NCI-H2029 treated with DMSO at 0.1 percent for 48 hours (cell line): ENCODE measurements at places on chromosomes 7 and 10.
A peak's percentile ranks its signal among the peaks of the same experiment; 100 is the strongest.

- no peak for DNase-seq
These were observed 143.0 kb downstream of the STK31 start for GRCh38 chr7:23852988-23853387.

- no peak for DNase-seq
These were observed 9.2 kb downstream of the AQP1 start for GRCh38 chr7:30920584-30921539.

DNA sequence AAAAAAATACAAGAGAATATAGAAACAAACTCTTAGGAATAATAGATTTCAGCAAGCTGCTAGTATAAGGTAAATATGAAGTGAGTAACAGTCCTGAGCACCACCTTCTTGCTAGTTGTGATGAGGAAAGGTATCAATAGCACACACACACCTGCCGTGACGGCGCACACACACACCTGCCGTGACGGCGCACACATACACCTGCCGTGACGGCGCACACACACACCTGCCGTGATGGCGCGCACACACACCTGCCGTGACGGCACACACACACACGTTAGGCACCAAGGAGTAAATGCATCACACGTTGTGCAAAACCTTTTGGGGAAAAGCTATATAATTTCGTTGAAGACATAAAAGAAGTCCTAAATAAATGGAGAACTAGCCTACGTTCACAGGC, 4.7 kb upstream of the JAKMIP3 start:
- no peak for DNase-seq

- no peak for DNase-seq
These were observed 35.6 kb upstream of the ATP6V0A4 start for GRCh38 chr7:138833596-138833995.

- DNase-seq, result no peak
These were observed 25.9 kb downstream of the ST8SIA6 start for GRCh38 chr10:17428351-17429097.

- no peak for DNase-seq
These were observed 831 bp upstream of the PFKP start for GRCh38 chr10:3066317-3067117.

GRCh38 chr10:116477986-116478664, 50.5 kb downstream of the PNLIPRP3 start:
- no peak for DNase-seq

GRCh38 chr7:108503112-108504026, 22.6 kb downstream of the PNPLA8 start:
- no peak for DNase-seq

- DNase-seq, result peak; percentile 29
These were observed 66.7 kb downstream of the HHEX start for GRCh38 chr10:92756201-92757065.

- DNase-seq, result no peak
These were observed 31.6 kb downstream of the NCAPG2 start for GRCh38 chr7:158672975-158673374.

DNA sequence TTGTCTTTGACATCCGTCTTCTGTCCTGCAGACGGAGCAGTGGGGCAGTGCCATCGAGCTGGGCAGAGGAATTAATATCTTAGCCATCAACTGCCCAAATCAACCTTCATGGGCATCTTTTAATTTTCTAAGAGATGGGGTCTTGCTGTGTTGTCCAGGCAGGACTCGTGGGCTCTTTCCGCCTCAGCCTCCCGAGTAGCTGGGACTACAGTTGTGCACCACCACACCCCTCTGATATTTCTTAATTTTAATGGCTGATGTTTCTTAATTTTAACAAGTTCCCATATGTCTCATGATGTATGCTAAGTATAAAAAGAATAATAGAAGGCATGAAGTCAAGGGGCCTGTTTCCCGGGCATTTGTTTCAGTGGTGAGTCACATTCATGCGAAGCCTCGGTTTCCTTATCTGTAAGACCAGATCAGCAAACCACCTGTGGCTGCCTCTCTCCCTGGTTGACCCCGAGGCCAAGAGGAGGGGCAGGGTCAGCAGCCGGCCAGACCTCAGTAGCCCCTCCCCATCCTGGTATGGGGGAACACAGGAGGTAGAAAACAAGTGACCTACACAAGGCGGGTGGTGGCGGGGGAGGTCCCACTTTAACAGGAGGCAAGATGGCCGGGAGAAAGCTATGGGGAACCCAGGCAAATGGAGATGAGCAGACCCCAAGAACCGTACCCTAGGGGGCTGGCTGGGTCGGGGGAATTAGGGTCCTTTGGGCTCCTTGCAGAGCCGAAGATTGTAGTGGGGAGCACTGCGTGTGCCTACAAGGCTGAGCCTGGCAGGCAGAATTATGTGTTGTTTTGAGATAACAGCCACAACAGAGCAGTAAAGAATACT, 85.5 kb downstream of the CUX1 start:
- DNase-seq, result no peak

GRCh38 chr10:34191406-34191805, 623.7 kb downstream of the PARD3 start:
- no peak for DNase-seq

- DNase-seq, result peak; percentile 29
These were observed 1.6 kb downstream of the COMTD1 start for GRCh38 chr10:75234017-75234682.

- DNase-seq, result no peak
These were observed 1.0 kb downstream of the INMT start for GRCh38 chr7:30752979-30753378.

- DNase-seq, result no peak
These were observed 673.7 kb downstream of the SUGCT start for GRCh38 chr7:40808378-40808942.

DNA sequence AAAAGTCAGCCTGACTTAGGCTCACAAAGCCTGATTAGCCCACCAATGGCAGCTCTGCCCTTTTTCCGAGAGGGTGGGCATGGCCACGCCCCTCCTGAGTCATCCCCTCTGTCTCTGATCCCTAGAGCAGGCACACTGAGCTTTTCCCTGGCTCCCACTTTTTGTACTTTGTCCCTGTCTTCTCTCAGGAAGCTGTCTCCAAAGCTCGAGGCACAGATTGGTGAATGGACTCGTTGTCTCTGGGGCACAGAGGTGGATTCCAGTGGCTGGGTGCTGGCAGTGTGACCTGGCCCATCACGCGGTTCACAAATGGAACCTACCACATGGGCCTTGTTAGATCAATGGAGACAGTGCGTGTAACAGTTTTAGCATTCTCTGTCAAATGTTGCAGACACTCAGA, 313.5 kb downstream of the WDR37 start:
- no peak for DNase-seq

DNA sequence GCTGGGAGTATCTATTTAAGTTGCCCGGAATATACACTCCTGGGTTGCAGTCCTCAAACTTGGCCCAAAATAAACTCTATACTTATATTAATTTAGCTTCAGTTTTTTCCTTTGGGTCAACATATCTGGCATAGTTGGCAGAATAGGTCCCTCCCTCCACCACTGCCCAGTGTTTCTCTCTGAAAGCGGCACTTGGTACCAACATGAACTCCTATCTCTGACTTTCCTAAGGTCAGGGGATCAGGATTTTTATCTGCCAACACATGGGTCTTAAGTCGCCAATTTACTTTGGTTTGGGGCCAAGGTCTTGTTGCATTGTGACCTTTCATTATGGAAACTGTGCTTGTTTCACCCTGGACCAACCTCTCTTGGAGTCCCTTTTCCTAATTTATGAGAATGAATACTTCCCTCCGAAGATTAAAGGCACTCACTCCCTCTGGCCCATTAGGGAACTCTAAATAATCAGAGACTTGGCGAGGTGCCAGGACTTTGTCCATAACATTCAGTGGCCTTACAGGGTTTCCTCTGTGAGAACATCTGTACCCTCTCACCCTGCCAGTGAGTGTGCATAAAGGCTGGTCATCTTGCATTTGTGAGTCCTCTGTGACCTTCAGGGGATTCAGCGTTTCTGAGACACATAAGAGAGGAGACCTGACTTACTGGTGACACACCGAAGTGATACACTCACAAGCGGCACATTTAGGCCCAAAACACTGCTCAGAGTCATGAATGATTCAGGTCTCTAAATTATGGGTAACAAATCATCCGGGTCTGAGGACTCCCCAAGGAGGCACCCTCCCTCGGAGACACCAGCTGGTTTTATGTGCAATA, 19.7 kb upstream of the FKBP9 start:
- no peak for DNase-seq

- DNase-seq, result no peak
These were observed 128.0 kb downstream of the HGF start for GRCh38 chr7:81641873-81642272.

DNA sequence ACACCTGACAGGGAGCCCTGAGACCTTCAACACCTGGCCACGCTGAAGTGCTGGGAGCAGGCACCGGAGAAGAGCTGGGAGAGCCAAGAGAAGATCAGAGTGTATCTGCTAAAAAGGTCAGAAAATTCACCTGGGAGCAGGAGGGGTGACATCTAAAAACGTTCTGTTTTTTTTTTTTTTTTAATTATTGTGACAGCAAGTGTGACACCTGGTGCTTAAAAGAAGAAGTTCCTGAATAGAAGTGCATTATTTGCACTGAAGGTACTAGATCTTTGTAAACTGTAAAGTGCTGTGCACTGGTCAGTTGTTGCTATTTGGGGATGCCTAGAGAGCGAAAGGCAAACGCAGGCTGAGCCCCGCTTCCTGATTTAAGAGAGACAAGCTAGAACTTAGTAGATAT, 422.0 kb downstream of the PLXNA4 start:
- DNase-seq, result no peak

GRCh38 chr7:7100432-7100849, 81.9 kb upstream of the C1GALT1 start:
- DNase-seq, result no peak

DNA sequence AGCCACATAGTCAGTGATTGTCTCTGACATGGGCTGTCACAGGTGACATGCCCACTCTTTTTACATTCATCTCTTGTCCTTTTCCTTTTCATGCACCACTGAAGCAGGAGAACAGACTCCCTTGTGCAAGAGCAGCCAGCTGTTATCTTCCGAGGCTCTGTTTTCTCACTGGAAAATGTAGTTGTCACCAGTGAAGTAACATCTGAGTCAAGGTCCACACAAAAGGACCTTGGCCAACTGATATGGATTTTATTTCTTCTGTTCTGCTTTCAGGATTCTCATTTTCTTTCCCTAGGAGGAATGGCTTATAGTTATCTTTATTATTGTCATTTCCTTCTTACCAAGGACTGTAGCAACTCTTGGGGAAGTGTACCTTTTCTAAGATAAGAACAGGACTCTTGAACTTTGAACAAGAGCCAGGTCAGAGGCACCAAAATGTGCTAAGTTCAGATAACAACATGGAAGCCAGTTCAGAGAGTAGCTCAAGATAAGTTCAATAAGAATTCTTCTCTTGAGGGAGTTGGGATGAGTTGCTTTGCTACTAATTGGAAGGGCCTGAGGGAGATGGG, 22.7 kb downstream of the AVPI1 start:
- no peak for DNase-seq

- no peak for DNase-seq
These were observed 18.0 kb upstream of the SFR1 start for GRCh38 chr10:104103956-104104355.

DNA sequence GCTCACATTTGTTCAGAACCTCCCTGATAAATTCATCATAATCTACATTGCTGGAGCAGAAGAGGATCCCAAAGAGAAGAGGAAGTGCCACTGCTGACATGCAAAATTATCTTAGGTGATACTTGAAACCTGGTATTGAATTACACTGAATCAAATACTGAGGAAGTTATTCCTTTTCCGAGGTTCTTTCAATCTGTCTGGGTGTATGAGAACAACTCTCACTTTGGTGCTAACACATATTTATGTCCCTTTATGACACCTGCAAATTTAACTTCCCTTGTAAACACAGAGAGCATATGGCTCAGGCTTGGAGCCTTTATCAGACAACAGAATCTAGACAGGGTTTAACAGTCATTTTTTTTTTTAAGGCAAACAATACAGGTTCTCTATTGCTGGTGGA, 131.4 kb downstream of the SRPK2 start:
- DNase-seq, result peak; percentile 33

DNA sequence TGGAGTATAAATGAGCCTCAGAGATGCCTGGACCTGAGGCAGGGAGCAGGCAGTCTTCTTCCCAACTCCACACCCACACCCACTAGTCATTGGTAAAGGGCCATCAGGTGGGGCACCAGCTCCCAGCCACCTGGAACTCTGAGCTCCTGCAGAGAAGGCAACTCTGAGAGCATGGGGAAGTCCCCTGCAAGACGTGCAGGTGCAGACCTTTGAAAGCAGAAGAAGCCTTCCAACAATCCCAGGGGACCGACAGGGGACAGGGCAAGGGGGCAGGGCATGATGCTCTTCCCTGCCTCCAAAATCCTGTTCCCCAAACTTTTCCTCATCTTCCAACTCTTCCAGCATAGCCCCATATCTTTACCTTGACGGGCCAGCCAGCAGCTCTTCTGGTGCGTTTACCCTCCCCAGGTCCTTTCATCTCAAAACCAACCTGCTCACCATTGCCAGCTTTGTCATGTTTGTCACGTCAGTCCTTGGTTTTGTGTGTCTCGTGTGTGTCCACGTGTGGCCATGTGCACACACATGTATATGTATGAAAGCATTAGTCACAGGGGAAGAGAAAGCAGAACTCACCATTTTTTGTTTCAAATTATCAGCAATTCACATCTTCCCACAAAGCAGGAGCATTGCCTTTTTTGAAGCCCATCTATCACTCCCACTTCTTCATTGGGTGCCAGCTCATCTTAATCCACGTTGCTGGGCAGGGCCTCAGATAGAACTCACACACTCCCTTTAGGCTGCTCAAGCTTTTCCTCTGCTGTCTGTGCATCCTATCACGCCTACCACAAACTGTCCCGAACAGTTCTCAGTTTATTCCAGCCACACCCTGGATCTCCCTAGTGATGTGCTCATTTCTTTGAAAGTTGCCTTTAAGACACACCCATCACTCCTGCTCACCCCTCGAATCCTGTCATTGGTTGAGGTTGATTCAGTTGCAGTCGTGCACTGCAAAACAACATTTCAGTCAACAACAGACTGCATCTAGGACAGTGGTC, 41.0 kb upstream of the AMPH start:
- DNase-seq, result no peak

DNA sequence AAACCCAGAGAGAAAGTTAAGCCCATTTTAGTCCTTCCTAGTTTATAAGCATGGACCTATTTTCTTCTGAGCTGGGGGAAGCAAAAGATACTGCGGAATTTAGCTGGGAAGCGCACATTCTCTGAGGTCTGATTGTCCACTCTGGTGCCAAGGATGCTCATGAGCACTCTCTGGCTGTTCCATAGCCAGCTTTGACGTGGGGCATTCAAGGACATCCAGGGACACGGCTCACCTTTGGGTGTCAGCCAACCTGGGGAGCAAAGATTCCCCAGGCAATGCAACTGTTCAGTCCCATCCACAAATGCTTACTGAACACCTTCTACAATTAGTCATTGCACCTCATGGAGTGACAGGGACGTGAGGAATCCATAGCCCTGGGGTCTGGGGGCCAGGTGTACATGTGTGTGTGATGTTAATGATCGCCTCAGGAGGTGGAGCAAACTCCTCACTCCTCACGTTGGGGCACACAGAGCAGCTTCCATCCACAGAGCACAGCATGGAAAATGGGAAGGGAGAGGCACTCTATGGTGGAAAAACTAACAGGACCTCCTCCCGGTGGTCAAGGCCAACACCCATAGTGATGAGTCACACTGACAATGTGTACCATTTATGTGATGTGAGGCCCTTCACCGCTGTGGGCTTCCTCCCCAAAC, 67.5 kb upstream of the IGFBP3 start:
- no peak for DNase-seq
